ENCODE measurements at places on chromosomes 4 and X. TPM values are rescaled to one million over a fixed set of nuclear protein-coding genes. Genes with fewer than 3 reads are reported as not detected.

DNA sequence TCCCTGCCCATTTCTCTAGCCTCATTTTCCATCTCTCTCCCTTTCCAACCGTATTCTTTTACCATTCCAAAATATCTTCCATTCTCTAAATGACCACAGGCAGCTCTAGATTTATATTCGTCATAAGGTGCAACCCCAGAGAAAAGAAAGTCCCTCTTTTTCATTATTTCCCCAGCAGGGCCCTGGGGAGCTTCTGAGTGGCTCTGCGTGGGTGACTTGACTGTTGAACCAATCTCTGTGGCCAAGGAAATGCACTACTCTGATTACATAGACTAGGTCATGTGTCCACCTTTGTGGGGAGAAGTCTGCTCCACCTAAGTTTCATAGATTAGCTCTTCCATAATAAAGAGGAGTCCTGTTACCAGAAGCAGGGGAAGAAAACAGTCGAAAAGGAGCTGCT lies 51.4 kb downstream of the ATOH1 start:
- no peak for DNase-seq

Gene AADAT
- total RNA-seq: 5.8 TPM

DNA sequence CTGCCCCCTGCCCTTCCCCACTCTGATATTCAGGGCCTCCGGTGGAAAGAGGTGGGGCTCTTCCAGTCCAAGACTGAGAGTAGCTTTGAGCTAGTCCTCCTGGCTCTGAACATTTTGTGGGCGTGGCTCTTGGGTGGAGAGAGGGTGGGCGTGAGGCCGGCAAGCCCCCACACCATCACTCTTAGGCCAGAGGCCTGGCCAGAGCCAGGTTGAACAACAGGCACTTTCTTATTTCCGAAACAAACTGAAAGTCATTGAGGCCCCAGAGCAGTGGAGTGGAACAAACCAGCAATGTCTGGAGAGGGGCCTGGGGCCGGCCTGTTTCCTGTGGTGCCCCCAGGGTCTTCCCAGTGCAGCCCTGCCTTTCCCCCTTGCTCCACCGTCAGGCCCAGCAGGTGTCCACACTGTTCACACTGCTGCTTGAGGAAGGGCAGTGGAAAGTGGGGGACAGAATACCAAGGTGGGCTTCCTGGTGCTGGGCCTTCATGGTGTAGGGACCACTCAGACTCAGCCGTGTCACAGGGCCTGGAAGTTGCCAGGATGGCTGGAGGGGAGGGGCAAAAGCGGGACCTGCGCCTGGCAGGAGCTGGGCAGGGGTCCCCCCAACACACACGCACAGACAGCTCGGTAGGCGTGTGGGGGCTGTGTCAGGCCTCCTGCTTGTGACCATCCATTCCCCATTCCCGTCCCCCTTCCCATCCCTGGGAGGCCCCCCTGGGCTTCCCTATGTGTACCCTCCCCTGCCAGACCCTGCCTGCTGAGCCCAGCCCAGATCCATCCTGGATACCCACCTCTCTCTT lies 2.9 kb downstream of the ADRA2C start:
- no peak for DNase-seq

DNA sequence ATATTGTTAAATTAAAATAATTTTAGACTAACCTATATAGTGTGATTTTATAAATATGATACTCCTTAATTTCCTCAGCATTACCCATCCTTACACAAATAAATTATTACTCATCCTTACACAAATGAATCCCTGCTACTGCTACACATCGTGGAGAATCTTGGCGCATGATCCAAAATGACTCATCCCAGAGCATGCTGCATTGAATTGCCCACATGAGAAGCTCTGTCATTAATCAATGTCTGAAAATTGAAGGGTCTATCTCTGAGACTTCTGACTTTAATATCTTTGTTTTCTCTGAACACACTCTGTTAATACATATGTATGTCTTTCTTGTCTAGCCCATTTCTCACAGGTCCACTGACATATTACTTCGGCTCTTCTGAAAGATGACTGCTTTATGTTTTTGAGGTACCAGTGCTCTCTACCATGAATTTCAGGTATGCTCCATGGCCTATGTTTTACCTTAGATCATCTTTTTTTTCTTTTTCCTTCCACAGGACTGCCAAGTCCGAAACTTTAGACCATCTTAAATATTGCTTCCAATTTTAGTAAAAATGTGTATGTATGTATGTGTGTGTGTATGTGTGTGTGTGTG lies 15.7 kb upstream of the DUSP21 start:
- DNase-seq: peak; percentile 63

DNA sequence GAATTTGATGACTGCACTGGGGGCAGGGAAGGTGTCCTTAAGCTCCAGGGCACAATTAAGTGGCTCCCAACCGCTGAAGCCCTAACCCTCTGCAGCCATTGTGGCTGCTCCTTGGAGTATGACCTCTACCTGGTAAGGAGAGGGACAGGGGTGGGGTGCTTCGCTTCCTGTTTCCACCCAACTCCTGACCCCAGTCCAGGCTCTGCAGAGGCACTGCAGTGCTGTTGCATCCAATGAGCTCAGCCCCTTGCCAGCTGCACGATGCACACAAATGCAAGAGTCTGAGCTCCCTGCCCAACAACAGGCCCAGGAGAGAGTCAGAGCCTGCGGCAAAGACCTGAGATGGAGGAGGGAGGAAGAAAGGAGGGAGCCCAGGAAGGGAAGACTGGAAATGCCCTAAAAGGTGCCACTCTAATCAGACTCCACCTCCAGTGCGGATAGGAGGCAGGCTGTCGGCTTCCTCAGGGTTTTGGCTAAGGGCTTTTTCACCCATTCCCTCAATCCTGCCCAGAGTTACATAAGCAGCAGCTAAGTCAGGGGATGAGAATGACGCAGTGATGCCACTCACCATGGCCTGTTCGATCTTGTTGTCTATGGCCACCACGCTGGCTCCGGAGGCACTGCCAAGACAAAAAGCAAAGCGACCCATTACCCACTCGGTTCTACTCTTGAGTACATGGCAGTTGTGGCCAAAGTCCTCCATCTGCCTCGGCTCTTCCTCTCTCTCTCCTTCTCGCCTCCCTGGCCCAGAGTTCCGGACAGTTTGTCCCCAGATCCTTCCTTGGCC lies 60.1 kb downstream of the TSC22D3 start:
- peak; percentile 12 for DNase-seq

- no peak for DNase-seq
Observed at GRCh38 chrX:55787063-55787462, 69.5 kb downstream of the RRAGB start.

- peak; percentile 42 for DNase-seq
Observed at GRCh38 chr4:15396157-15396800, 31.6 kb upstream of the C1QTNF7 start.

Gene MYL5
- 22.7 TPM for total RNA-seq

Gene NPY2R
- total RNA-seq: not detected

DNA sequence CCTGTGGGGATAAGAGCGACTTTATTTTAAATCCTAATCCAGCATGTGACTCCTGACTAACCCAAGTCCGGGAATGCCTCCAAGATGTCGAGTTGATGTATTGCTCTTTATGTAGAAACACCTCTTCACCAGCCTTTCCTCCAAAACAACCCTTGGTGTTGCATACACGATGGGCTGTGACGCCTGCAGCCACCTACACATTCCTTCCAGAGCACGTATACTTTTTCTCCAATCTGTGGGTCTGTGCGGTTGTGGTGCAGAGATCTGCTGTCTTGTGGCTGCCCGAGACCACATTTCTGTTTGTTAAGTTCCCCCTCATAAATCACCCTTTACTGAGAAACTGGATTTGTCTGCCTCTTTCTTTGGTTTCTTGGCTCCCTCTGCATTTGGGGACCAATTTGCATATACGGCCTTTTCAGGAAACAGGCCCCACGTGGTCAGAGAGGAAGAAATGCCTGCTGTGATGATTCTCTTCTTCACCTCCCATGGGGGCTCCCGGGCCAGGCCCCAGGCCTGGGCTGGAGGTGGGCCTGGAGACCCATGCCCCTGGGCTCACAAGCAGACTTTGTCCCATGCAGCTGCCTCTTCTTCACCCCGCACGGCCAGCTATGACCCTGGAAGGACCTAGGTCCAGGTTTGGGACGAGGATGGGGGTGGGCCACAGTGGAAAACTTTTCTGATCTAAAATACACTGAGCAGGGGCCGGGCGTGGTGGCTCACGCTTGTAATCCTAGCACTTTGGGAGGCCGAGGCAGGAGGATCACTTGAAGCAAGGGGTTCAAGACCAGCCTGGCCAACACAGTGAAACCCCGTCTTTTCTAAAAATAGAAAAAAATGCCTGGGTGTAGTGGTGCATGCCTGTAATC lies 21.4 kb upstream of the AFAP1 start:
- peak; percentile 99 for DNase-seq

- DNase-seq: peak; percentile 1
Observed at GRCh38 chrX:8913655-8914409, 112.6 kb upstream of the FAM9A start.

Gene EXOSC9
- total RNA-seq: 37.9 TPM

Gene GYPE
- 1.6 TPM for total RNA-seq

DNA sequence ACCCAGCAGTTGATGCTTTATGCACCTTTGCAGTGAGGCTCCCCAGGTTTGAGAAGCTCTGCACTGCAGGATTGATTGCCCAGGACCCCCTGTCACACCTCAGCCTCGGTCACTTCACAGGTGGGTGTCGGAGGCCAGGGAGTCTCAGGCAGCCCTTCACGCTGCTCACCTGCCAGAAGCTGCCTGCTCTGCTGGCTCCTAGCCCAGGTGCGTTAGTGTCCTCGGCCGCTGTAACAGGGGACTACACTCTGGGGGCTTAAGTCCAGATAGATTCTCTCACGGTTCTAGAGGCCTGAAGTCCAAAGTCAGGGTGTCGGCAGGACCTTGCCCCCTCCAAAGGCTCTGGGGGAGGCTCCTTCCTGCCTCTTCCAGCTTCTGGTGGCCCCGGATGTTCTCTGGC lies 79.9 kb downstream of the CPZ start:
- no peak for DNase-seq

Gene SMIM10
- 5.7 TPM for total RNA-seq

- no peak for DNase-seq
Observed at GRCh38 chr4:109811707-109812106, 3.9 kb upstream of the GAR1 start.

DNA sequence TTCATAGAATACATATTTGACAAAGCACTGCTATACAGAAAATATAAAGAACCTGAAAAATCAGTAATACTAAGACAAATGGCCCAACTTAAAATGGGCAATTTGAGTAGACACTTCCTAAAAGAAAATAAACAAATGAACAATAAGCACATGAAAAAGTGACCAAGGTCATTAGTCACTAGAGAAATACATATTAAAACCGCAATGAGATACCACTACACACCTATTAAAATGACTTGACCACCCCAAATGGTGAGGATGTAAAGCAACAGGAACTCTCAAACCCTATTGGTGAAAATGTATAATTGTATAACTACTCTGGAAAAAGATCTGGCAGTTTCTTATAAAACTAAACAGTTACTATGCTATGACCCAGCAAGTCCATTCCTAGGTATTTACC lies 34.0 kb upstream of the USP9X start:
- DNase-seq: no peak

Data from HFFc6 (cell line).